Urothelium cell line (cell line): ENCODE measurements at places on chromosomes 7 and 10.

- no peak for DNase-seq
Measured at GRCh38 chr7:106064316-106064715, 47.8 kb downstream of the SYPL1 start.

DNA sequence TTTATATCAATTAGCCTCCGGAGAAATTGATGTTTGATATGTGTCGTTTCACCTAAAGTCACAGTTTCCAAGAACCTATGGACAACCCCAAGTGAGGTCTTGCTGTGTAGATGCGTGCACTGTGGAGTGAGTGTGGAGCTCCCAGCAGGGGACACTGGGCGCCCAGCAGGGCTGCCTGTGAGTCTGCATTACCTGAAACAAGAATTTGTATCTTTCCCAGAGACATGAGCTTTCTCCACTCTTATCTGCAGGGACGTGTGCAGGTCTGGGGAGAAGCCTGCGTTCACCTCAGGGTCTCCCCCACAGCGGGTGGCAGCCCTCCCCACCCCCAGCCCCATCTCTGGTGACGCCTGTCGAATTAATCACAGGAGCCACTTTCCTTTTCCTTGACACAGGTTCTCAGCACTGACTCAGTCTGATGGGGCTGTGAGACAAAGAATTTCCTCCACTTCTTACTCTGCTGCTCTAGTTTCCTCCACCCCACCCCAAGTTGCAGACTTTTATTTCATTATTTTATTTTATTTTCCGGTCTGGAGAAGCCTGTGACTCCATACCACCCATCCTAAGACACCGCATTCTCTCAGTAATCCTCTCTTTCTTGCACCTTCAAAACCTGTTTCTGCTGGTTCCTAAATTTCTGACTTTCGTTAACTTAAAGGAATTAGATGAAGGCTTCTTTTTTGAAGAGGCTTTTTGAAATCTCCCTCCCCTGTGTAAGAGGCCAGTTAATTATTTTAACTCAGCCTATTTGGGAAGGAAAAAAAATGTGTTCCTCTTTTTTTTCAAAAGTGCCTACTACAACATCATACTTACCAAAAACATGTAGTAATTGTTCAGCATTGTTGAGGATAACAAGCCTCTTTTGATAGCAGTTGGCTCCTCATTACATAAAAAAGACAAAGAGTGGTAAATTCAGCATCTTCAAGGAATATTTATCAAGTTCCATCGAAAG lies 17.0 kb upstream of the INSIG1 start:
- DNase-seq, result no peak

DNA sequence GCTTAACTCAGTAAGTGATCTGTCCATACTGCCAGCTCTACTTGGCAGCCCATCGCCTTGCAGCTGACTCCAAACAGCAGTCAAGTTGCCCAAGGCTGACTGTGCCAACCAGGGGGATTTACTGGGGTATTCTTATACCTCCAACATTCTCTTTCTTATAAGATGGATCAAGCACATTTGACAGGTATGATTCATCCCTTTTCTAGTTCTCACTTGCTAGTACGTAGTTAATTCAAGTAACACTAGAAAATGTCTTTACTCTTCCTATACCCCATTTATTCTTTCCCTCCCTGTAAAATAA lies 77.0 kb downstream of the SLC25A13 start:
- DNase-seq, result no peak

DNA sequence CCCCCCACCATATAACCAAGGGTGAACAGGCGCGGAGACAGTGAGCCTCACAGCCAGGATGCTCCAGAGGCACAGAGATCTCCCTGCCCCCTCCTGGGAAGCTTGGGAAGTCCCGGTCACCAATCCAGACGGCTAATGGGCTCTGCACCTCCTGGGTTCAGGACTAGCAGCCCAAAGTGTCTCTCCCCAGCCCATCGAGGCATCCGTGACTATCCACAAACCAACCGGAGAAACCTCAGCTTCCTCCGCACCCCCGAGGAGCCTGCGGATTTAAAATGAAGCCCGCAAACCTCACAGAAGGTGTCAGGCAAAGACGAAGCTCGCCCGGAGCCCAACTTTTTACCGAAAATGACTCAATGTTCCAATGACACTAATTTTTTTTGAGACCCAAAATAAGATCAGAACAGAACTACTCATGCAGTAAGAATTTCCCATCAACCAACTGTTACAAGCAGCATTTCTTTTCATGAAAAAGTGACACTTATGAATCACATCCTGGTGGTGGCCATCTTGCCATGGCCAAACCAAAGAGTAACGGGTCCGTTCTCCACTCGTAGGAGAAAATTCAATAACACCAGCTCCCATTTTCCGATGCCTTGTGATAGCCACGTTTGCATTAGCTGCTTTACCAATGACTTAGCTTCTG lies 6.0 kb downstream of the PDGFA start:
- peak; percentile 72 for DNase-seq

GRCh38 chr7:18570890-18571478 lies 75.4 kb downstream of the HDAC9 start:
- no peak for DNase-seq

DNA sequence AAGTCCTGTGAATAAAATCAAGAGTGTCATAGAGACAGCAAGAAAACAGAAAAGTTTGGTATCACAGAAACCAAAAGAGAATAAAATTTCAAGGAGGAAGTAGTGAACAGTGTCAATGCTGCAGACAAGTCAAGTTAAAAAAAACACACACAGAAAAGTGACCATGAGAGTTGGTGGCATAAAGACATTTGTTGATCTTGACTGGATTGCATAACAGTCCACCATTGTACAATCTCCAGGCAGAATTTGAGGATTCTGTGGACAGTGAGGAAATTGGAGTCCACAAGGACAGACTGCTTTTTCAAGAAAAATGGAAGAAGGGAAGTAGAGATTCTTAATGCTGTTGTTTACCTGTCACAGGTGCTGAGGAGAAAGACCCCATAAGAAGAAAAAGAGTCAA lies 412.5 kb downstream of the PLXDC2 start:
- DNase-seq, result no peak

DNA sequence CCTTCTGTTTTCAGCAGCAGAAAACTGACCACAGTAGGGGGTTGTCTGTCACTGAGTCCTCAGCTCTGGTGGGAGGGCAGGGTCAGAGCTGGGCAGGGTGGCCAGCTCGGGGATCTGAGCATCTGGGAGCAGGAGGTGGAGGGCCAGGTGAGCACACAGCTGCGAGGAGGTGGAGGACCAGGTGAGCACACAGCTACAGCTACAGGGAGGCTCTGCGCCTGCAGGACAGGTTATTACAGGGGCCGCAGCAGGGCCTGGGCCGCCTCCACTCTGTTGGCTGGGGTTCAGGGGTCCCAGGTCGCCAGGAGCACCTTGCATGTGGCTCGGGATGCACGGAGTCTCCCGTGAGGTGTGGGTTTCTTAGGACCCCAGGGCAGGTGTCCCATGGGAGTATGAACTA lies 52.4 kb upstream of the PRKAR1B start:
- no peak for DNase-seq

GRCh38 chr7:41205600-41205999 lies 497.3 kb downstream of the INHBA start:
- DNase-seq, result no peak

GRCh38 chr7:142478479-142479220 lies 220.8 kb upstream of the PRSS58 start:
- DNase-seq, result peak; percentile 22

DNA sequence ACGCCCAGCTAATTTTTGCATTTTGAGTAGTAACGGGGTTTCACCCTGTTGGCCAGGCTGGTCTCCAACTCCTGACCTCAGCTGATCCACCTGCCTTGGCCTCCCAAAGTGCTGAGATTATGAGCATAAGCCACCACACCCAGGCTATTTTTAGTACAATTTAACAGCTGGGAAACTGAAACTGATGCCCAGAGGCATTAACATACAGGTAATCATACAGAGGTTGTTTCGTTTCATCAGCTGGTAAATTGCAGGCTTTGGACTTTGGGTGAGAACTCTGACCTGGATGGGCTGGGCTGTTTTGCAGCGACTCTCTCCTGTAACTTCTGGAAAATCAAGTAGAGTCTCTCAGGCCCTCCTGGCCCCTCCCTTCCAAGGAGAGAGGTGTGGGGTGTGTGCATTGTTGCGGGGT lies 6.2 kb upstream of the ACHE start:
- no peak for DNase-seq

GRCh38 chr7:25913598-25914224 lies 238.3 kb upstream of the NFE2L3 start:
- DNase-seq, result no peak

- DNase-seq, result no peak
Measured at GRCh38 chr10:9869606-9870176, 1148.0 kb upstream of the CELF2 start.

DNA sequence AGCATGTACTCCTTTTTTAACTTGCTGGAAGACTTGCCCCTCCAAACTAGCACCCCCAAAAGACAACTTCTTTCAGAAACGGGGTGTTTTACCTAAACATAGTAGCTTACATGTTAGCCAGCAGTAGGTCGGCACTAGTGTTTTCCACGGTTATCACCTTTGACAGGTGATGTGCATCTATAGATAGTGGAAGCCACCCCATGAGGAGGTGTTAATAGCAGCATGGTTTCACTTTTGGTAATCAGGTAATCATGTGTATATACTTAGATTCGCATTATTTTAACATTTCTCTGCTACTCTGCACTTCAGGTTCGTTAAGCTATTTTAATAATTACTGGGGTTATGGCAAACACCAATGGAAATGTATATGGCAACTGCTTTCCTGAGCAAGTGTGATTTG lies 17.6 kb downstream of the SRI start:
- no peak for DNase-seq
